Cerebellar cortex (tissue), 1 donor: ENCODE measurements at places on chromosomes 7 and 10.
A peak's percentile ranks its signal among the peaks of the same experiment; 100 is the strongest.

DNA sequence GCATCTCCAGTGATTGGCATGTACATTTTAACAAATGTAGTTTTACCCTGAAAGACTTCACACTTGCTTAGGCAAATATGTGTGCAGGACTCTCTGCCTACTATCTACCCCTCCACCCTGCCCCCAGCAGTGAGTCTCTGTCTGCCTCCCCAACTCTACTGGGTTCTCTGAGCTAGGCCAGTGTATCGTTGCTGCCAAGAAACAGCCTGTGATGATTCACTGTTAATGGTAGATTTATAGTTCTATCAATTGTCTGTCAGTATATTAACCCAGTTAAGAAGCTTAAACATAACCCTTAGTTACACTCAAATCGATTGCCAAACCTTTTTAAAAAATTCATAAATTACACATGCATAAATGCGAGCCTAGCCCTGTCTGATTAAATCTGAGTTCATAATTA is 137.0 kb downstream of the SND1 start:
- no peak for DNase-seq

- no peak for DNase-seq
Observed at GRCh38 chr10:8057636-8058273, 3.3 kb downstream of the GATA3 start.

DNA sequence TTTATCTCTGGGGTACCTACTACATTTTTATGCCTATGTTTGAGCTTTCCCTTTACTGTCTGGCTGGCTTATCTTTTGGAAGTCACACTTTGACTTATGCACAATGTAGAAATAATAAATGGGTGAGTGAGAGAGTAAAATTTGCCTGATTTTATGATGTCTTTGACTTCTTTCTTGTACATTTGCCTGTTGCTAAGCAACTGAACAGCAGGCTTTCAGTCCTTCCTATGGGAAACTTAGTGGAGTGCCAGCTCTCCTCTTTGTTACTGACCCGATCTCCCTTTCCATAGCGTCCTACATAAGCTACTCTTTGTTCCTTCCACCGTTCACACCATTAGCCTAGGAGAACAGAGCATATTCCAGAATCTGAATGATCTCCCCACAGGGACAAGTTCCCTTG is 4.2 kb downstream of the TAS2R60 start:
- no peak for DNase-seq

DNA sequence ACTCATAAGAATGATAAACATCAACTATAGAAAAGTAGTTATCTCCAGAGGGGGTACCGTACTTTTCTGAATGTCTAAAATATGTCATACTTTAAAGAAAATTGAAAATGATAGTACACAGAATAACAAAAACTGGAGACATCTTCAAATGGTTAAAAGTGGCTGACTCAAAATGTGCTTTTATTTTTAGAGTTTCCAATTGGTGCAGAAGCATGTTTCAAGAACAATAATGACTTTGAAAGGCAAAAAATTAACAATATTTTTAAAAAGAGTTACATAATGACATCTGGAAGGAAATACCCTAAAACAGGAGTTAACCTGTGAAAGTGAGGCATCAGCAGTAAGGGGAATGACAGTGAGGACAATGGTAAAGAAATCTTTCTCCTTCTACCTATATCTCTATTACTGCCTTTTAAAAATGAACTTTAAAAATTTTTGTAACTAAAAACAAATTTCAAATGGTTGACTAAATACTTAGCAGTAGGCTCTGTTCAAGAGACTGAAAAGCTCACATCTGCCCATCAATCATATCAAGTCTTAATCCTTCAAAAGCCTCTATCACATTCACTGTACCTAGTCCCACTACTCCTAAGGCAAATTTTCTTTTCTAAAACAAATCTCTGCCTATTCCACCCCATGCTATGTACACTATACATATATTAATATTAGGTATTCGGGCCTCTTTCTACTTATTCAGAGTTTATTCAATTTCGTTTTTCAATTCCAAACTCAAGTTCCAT is 3.0 kb downstream of the ASZ1 start:
- no peak for DNase-seq

GRCh38 chr7:29040579-29040925 is 82.4 kb upstream of the TRIL start:
- DNase-seq: no peak

- DNase-seq: peak; percentile 50
Observed at GRCh38 chr10:689452-690371, at the start of gene DIP2C. DIP2C (minus strand) TSS chr10:689668; CDS start chr10:689578, 90 bp downstream.

DNA sequence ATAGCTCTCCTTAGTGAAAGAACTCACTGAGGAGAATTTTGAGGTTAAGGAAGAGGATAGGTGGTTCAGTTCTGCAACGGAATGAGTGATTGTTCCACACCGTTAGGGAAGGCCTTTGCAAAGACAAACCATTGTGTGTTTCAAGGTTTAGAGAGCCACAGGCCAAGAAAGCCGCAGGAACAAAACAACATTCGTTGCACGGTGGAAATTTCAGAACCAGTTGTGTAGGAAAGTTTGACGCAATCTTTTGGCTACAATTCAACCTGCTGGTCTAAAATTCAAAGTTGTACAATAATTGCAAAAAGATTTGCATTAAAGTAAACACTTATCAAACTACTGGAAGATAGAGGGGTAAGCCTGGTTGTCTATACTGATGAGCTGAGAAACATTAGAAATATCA is 91.4 kb downstream of the FAM107B start:
- no peak for DNase-seq

DNA sequence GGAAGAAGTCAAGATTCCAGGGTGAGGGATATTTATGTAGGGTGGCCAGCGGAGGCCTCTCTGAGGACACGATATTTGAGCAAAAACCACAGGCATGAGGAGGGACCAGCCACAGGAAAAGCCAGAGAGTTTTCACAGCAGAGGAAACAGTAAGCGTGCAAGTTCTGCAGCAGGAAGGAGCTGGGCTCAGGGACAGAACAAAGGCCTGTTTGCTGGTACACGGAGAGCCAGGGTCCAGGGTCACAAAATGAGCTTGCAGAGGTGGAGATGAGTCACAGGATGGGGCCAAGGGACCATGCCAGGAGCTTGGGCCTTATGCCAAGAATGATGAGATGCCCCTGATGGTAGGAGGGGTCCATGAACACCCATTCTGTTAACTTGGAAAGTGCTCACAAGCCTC is 283.5 kb downstream of the PLXNA4 start:
- DNase-seq: no peak

GRCh38 chr7:48337012-48337621 is 165.9 kb downstream of the ABCA13 start:
- DNase-seq: peak; percentile 21

DNA sequence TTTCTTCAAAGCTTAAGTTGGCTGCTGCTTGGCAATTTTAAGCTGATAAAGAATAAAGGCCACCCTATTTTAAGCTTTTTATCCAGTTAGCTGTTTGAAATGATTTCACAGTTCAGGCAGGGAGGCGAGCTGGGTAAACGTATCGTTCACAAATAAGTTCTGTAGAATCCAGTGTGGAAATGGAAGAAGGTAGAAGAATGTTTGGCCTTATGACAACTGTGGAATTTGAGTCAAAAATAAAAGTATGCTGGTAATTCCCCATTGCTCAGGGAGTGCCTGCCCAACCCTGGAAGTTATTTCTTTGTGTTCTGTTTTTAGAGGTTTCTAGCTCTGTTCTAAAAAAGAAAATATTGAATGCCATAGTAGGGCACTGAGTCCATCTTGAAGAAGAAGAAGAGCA is 113.1 kb downstream of the ARL4A start:
- no peak for DNase-seq

DNA sequence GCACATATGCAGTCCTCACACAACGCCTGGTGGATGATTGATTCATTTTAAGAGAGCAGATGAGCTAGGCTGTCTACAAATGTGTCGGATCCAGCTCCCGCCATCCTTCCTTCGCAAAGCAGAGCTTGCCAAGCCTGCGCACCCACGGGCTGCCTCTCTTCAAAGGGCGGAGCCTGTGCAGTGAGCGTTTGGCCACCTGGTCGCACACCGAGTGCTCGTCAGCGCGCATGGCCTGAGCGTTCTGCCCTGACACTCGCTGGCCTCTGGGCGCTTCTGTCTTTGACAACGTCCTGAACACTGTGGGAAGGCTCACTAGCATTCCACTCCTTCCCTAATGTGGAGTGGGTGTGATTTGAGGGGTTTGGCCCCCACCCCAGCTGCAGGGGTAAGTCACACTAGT is 47.1 kb upstream of the TMEM72 start:
- DNase-seq: peak; percentile 59

- DNase-seq: no peak
Observed at GRCh38 chr10:13104697-13105096, 4.7 kb downstream of the OPTN start.

- DNase-seq: no peak
Observed at GRCh38 chr10:133156674-133157579, 3.1 kb upstream of the KNDC1 start.

- DNase-seq: no peak
Observed at GRCh38 chr7:104921596-104921995, 92.4 kb upstream of the KMT2E start.

GRCh38 chr10:117003336-117003735 is 1.7 kb downstream of the SHTN1 start:
- no peak for DNase-seq

GRCh38 chr10:20085115-20085514 is 268.9 kb downstream of the PLXDC2 start:
- no peak for DNase-seq

DNA sequence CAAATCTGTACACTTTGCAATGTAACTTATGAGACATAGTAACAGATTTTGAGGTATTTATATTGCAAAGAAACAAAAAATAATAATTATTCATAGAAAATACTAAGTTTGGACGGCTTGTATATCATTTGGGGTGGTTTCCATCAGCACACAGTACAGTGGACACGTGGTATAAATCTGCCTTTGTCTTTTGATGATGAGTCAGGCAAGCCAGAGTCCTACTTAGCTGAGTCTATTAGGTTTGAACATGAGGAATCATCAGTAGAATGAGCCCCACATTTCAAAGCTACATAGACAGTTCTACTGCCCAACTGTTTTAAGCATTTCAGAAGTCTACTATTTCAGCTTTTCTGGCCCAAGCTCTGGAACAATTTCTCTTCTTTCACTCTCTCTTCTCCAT is 803.2 kb downstream of the PHTF2 start:
- no peak for DNase-seq

- DNase-seq: no peak
Observed at GRCh38 chr10:14757394-14757793, 17.3 kb downstream of the FAM107B start.

GRCh38 chr7:123749537-123749857 is 694 bp upstream of the WASL start:
- no peak for DNase-seq

GRCh38 chr7:130367836-130368746 is 12.2 kb upstream of the CPA1 start:
- DNase-seq: no peak

DNA sequence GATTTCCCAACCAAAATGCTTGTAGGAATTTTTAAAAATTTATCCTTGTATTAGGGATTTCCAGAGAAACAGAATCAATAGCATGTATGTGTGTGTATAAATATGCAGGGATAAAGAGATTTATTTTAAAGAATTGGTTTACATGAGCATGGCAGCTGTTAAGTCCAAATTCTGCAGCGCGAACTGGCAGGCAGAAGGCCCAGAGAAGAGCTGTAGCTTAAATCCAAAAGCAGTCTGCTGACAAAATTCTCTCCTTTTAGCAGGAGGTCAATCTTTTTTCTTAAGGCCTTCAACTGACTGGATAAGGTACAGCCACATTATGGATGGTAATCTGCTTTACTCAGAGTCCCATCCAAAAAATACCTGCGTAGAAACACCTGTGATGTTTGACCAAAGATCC is 42.0 kb downstream of the PRR15 start:
- DNase-seq: no peak

GRCh38 chr10:32846974-32847373 is 111.1 kb downstream of the ITGB1 start:
- no peak for DNase-seq
